ENCODE measurements at places on chromosomes 4 and X.

DNA sequence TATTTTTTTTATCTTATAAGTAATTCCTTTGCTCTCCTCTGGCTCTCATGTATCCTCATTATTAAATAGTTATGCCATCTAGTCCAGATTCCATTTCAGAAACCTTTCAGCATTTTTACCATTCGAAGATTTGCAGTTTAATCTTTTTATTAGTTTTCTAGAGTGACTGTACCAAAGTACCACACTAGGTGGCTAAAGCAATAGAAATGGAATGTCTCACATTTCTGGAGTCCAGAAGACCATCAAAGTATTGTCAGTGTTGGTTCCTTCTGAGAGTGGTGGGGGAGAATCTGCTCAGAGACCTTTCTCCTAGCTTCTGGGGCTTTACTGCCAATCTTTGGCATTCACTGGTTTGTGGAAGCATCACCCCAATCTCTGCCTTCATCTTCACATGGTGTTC, 3.7 kb upstream of the PNMA3 start:
- no peak for DNase-seq

DNA sequence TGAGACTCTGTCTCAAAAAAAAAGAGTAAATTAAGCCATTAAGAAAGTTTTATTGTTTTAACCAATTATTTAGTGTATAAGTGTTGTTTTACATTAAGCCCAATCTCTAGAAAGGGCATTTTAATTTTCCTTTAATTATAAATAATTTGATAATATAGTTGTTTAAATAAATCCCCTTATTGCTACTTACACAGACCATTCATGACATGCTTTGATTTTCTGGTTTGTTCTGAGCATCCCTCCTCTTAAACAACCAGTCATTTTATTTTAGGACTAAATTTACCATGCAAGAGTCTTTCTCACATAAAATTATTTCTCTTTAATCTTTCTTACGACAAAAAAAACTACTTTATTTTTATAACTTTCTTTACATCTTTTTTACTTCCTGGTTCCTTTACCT, 23.5 kb upstream of the PAGE5 start:
- no peak for DNase-seq

DNA sequence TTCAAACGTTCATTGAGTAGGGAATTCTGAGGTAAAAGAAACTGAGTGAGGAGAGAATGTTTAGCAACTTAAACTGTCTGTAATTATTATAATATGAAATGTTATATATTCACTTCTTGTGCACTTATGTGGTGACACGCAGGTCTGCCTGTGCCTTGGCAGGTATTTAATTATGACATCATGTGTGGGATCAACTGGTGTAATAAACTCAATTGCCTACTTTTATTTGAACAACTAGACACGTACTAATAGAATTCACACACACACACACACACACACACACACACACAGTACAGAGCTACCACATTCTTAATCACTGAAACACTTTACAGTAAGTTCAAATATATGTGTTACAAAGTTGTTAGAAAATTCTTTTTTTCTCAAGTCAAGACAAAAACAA, 20.7 kb upstream of the SLC25A31 start:
- no peak for DNase-seq

GRCh38 chr4:99801005-99801699, 15.5 kb upstream of the DAPP1 start:
- DNase-seq: no peak

DNA sequence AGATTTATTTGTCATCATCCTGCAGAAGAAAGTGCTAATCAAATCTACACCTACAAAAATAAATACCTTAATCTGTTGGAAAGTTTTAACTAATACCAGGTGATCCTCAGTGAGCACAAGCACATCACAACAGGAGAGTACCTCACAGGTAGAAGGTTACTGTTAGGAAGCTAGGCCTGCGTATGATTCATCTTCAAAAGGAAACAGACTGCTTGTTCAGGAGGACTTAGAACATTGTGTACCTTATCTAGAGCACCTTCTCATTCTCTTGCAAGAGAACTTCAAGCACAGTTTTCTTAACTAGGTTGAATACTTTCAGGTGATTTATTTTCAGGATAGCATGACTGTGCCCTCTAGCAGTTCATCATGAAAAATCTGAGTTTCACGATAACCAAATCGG, 54.2 kb downstream of the MND1 start:
- no peak for DNase-seq

All from ovary (tissue), 10 donors.